ENCODE measurements at places on chromosomes 4 and X.
A peak's percentile ranks its signal among the peaks of the same experiment; 100 is the strongest.

GRCh38 chr4:181569553-181569952 lies 673.6 kb upstream of the TENM3 start:
- peak; percentile 74 for DNase-seq

DNA sequence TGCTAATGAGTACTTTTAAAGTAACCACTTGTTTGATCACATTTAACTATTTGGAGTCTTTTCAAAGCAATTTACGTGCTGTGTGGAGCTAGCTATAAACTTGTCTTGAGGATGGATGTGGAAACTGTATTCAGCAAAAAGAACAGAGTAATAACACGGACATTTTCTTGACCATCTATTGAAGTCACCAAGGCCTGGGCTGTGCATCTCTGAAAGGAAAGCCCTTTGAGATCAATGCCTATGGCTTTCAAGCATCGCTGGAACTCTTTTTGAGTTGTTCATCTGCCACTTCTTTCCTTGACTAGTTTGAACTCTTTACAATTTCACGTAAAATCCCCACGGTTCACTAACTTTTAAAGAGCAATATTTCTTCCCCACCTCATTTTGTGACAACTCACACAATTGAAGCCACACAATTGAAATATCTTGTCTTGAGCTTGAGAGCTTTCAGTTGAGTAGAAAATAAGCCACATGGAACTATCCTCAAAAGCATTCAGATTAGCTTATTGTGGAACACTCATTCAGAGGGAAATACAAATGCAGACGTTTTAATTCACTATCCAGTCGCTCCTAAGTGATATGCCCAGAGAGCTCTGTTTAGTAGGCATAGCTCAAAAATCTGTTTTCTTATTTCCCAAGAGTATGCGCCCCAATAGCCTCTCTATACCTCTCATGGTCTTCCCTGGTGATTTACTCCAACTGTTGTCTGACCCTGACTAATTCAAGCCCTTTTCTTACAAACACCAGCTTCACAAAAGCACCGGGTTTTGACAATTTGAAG lies 134.9 kb upstream of the SLITRK2 start:
- no peak for DNase-seq

DNA sequence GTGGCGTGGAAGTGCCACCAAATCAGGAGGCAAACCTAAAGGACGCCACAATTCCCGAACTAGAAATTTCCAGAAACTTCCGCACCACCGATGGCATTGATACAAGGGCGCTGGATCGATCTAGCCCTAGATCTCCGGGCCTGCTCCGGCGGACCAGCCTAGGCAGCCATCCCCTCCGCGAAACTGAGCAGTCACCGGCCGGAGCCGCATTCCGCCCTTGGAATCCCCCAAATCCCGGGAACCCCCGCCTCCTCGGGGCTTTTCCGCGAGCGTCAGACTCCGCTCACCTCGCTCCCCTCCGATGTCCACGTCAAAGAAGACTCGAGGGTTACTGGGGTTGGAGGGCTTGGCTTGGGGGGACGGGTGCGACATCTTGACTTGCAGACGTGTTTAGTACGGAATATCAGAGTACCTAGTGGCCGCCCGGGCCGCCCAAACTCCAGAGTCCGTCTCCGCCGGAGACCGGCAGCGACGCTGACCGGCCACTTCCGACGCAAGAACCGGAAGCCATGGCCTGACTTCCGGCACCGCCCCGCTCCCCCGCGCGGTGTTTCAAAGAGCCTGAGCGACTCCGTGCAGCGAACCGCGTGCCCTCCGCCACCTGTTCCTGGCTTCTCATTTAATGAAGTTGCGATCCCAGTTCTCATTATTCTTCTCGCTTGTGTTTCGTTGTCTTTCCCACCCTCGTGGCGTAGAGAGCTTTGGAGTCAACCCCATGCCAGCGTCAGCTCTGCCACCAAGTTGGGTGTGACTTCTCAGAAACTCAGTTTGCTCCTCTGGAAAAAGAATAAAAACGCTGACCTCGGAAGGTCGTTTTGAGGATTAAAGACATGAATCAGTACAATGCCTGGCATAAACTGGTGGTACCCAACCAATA lies at the start of gene PPID:
Gene PPID (minus strand): TSS at position 480 of the 877 bp plus-strand sequence. CDS start 108 bp downstream, at position 372.
- peak; percentile 92 for DNase-seq

DNA sequence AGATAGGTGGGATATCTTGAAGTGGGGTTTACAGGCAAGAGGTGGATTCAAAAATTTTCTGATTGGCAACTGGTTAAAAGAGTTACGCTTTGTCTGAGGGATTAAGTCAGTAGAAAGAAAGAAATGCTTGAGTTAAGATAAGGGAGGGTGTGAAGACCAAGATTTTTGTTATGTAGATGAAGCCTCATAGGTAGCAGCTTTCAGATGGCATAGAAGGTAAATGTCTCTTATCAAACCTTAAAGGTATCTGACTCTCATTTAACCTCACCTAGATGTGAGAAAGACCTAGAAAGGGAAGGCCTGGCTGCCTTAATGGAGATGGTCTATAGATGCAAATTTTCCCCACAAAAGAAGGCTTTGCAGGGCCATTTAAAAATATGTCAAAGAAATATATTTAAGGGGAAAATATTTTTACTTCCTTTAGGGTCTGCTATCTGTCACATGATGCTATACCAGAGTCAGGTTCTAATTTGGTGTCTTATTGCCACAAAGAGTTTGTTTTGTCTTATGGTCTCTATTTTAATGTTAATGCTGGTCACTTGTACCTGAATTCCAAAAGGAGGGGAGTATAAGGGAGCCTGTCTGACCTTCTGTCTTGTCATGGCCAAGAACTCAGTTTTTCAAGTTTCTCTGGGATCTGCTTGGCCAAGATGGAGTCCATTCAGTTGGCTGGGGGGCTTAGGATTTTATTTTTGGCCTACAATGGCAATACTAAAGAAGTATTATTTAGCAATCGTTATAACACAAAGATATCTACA lies 699.1 kb upstream of the AMOT start:
- no peak for DNase-seq

- peak; percentile 25 for DNase-seq
Observed at GRCh38 chr4:26150948-26151347, 169.9 kb upstream of the RBPJ start.

DNA sequence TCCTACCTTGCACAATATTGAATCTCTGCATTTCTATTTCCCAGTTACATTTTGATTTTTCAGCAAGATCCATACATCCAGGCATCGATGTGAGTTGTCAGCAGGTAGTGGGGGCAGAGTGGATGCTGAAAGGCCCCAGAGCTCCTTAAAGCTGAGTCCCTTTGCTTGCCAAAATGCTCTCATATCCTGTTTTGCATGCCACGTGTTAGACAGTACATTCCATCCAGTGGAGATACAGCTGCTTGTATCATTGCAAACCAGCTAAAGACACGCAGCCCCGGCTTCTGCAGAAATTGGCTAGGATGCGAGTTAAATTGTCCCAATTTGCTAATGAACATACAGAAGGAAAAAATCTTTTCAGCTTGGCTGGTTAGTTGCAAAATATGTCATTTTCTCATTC lies 179.6 kb upstream of the MXRA5 start:
- DNase-seq, result no peak

GRCh38 chrX:140866446-140866845 lies 135.9 kb upstream of the SPANXB1 start:
- no peak for DNase-seq

GRCh38 chr4:3858046-3858730 lies 92.0 kb downstream of the ADRA2C start:
- no peak for DNase-seq

DNA sequence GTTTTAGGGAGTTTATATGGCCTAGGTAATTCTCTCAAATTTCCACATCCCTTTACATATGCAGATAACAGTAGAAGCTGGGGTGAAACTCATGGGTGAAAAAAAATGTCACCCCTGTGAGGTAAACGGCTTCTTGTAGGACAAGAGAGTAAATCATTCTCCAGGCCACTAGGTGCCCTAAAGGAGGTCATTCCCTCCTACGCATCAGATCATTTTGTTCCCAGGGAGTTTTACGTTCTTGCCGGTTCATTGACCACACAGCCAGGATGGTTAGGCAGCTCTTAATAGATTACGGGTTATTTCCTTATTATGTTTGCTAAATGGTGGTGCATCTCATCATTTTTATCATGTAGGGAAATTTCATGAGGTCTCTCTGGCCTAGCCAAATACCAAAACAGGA lies 225.8 kb upstream of the NOCT start:
- no peak for DNase-seq

DNA sequence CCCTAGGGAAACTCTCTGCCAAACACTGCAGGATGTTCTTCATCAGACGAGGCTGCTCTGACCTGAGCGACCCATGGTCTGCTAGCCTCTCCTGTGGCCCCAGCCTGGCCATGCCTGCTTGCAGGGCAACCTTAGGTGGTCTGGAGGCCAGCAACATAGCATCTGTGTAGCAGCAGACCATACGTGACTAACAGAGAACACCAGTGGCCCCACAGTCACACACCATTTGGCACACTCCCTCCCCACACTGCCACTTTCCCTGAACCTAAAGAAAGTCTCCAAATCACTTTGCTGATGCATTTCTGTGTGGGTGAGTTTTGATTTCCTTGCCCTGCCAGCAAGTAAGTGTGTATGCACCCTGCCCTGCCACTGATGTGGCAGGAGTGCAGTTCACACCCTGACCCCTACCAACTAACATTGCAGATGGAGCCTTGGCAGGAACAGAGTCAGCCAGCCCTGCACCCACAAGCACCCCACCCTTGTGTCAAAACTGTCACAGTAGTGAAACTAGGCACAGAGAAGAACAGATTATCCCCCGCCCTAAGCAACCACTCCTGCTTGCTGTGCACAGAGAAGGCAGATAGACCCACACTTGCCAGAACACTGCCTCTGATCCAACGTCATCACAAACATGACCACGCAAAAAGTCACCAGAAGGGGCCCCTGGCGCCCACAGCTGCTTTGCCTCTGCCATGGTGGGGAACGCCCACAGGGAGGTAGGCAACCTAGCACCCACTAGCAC lies 249.1 kb downstream of the SPIN4 start:
- DNase-seq, result no peak

GRCh38 chr4:158769175-158769921 lies 522 bp downstream of the FNIP2 start:
- DNase-seq, result peak; percentile 71

- peak; percentile 81 for DNase-seq
Observed at GRCh38 chr4:31081366-31081765, 361.2 kb downstream of the PCDH7 start.

DNA sequence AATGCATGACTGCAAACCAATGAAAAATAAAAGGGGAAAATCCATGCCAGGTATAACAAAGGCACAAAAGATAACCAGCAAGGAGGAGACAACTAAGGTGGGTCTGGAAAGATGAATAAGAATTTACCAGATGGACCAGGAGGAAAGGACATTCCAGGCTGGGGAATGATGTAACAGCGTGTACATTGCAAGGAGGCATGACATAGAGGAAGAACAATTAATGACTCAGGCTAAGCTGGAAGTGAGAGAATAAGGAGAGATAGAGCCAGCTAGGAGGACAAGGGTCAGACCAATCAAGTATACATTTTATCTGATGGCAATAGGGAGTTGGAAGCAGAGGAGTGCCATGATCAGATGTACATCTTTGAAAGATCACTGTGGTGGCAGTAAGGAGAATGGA lies 57.0 kb downstream of the MTMR8 start:
- no peak for DNase-seq

GRCh38 chrX:9647431-9647830 lies 118.2 kb downstream of the GPR143 start:
- DNase-seq, result no peak

- no peak for DNase-seq
Observed at GRCh38 chr4:55154290-55154880, 29.0 kb upstream of the KDR start.

GRCh38 chr4:182642831-182643230 lies 274.4 kb downstream of the DCTD start:
- DNase-seq, result peak; percentile 9

GRCh38 chr4:185874516-185875230 lies 62.7 kb upstream of the SORBS2 start:
- DNase-seq, result peak; percentile 69

- peak; percentile 58 for DNase-seq
Observed at GRCh38 chr4:74793757-74794381, 454 bp downstream of the BTC start.

DNA sequence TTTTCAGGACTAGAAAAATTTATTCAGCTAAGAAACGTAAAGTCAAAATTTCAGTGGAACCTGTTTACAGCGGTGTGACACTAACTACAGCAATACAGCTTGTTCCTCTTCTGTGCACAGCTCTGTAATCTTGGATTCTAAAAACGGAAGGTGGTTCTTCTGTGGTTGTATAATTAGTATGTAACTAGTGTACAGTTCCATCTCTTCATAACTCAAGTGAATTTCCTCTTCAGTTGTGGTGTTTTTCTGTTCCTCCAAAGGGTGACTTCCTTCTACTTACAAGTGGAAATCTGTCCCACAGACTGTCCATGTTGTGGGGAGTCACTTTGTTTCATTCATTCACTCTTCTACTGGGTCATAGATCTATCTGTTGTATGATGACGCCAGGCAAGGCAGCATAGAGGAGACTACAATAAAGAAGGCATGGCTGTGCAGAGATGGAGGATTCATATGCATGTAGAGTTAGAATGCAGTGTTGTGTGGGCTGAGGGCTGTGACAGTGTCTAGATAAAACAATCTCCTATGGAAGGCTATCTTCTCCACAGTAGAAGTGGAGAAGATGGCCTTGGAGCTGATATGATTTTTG lies 5.4 kb downstream of the DAPP1 start:
- no peak for DNase-seq

- peak; percentile 68 for DNase-seq
Observed at GRCh38 chr4:88457307-88458103, 586 bp downstream of the HERC5 start.

GRCh38 chr4:124433500-124433899 lies 279.0 kb downstream of the ANKRD50 start:
- no peak for DNase-seq

DNA sequence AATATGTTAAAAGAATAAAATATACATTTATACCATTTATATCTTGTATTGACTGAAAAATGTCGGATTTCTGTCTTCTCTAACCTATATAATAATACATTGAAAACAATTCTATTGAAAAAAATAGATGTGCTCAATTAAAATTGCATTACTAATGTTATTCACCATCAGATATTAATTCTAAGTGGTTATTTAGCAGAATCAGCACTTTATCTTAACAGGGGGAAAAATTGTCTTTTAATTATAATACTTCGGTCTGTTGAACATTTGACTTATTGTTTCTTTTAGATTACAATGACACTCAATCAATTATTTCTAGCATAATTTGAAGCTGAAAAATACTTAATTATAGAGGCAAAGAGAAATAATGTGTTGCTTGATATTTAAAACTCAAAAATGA lies 220.3 kb downstream of the PABPC4L start:
- DNase-seq, result no peak

- DNase-seq, result no peak
Observed at GRCh38 chr4:125772680-125773079, 457.9 kb downstream of the FAT4 start.

GRCh38 chr4:162392946-162393345 lies 229.1 kb upstream of the FSTL5 start:
- DNase-seq, result no peak

GRCh38 chrX:47191331-47191730 lies 2.3 kb upstream of the UBA1 start:
- DNase-seq, result peak; percentile 43

- DNase-seq, result peak; percentile 3
Observed at GRCh38 chrX:75038925-75039324, 113.7 kb upstream of the NEXMIF start.
